ENCODE measurements at places on chromosomes 12 and 14.
A peak's percentile ranks its signal among the peaks of the same experiment; 100 is the strongest.

GRCh38 chr14:74648601-74649000 lies 36.6 kb upstream of the LTBP2 start:
- DNase-seq: no peak

DNA sequence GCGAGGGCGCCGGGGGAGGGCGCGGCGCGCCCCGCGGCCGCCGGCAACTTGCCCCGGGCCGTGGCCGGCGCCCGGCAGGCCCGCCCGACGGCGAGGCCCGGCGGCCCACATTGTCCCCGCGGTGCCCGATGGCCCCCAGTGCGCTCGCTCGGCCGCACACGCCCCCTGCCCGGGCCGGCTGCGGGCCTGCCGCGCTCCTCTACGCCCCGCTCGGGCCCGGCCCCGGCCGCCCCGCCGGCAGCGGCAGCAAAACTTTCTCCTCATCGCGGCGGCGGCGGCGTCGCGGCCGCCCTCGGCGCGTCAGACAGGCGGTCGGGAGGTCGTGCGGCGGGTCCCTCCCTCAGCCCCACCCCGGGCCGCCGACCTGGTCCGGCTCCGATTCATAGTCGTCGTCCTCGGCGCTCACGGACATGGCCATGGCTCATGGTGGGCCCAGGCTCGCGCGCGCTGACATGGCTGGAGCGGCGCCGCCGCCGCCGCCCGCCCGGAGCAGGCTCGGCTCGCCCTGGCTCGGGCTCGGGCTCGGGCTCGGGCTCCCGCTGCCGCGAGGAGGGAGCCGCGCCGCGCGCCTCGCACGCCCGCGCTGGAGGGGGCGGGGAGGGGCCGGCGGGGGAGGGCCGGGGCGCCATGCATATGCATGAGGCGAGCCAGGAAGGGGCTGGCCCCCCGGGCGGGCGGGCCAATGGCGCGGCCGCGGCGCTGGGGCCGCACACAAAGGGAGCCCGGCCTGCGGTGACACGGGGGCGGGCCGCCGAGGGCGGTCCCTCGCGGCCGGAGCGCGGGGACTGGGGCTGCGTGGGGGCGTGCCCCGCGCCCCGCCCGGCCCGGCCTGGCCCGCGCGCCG lies 67.1 kb downstream of the RNF34 start:
- peak; percentile 87 for DNase-seq

DNA sequence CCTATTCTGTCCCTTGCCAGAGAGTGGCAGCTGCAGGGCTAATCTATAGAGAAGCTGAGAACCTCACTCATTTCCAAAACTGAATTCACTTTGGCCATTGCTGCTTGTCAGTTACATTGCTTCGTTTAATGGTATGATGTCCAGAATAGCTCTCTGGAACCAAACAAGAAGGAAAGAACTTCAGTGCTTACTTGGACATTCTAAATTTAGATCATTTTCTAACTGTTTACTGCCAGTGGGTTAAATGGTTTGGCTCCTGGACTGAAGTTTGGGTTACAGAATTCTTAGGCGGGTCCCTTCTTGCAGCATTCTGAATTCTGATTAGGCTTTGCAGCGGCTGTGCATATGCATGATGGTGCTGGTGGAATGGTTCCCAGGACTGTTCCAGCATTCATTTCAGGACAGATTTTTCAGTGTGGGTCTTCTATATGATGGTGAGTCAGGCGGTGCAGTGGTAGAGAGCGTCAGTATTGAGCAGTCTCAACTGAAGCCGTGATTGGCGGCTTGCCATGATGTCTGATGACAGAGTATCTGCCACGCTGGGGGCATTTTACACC lies 148.7 kb downstream of the DYRK2 start:
- DNase-seq: no peak

- DNase-seq: no peak
Measured at GRCh38 chr12:52506858-52507715, 13.1 kb downstream of the KRT5 start.

DNA sequence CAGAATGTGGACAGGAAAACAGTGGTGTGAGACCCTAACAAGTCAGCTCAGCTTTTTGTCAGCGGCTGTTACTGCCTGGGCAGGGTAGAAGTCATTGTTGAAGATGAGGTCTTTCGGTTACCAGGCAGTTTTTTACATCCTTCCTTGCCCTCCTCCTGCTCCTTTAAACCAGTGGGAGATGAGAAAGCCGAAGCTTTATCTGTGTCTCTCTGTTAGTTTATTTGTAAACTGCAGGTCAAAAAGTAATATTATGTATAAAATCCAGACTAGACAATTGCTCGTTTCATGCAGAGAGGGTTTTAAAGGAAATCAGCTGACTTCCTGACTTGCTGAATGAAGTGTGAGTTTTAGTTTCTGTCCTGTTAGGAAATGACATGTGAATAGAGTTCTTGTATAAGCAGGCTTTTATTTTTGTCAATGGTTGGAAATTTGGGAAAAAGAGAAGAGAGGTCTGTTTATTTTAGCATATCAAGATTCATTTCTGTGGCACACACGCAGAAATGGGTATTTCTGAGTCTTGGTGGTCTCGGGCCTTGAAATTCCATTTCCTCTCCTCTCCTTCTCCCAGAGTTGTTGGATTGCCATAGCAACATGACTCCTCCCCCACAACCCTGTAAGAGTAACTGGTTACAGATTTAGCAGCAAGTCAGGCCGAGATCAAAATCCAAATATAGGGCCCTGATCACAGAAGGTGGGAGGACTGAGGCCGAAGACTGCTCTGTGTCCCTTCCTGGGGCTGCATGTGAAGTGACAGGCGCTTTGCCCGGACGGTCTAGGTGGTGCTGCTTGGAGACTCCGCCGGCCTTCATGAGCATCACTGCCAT lies 60.8 kb downstream of the SAMD4A start:
- peak; percentile 39 for DNase-seq

DNA sequence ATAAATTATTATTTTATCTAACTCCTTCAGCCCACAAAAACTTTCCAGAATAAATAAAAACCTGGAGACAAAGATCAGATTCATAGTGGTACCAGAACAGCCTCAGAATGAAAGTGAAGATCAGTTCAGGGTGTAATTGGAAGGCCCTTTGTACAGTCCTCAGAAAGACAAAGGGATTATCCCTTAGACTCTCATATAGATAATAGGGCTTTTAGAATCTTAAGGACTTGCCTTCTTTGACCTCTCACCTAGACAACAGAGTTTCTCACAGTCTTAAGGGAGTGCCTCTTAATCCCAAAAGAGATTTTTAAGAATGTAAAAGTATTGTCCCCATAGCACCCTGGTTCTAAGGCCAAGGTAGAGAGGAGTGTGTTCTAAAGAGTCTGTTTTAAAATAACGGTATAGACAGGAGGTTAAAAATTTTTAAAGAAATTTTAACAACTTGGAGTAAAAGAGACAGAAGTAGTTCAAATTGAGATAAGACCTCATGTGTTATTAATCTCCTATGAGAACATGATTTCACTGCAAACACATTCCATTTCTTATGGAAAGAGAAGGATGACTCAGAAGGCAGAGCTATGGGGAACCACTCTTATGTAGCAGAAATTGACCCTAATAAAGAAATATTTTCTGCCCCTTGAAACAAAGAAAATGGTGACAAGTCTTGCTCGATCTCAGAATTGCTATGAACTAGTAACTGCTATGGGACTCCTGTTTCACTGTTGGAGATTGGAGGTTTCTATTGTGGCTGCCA lies 24.2 kb upstream of the NOVA1 start:
- no peak for DNase-seq

DNA sequence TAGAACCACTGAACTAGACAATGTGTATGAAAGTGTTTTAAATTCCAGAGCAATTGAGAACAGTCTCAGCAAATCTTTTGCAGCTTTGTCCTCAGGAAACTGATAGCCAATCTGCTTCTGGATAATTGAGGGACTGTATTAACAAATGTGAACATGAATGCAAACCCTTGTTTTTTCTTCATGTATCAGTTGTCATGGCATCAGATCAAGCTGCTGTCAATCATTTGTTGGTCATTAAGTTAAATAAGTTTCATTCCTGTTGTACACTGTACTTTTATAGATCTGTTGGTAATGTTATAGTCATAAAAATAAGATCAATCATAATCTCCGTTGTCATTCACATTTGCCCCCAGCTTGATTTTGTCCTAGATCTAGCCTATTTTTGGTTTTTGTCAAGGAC lies 65.5 kb upstream of the RFX4 start:
- no peak for DNase-seq

GRCh38 chr12:50200552-50201273 lies 33.5 kb upstream of the CERS5 start:
- DNase-seq: no peak

DNA sequence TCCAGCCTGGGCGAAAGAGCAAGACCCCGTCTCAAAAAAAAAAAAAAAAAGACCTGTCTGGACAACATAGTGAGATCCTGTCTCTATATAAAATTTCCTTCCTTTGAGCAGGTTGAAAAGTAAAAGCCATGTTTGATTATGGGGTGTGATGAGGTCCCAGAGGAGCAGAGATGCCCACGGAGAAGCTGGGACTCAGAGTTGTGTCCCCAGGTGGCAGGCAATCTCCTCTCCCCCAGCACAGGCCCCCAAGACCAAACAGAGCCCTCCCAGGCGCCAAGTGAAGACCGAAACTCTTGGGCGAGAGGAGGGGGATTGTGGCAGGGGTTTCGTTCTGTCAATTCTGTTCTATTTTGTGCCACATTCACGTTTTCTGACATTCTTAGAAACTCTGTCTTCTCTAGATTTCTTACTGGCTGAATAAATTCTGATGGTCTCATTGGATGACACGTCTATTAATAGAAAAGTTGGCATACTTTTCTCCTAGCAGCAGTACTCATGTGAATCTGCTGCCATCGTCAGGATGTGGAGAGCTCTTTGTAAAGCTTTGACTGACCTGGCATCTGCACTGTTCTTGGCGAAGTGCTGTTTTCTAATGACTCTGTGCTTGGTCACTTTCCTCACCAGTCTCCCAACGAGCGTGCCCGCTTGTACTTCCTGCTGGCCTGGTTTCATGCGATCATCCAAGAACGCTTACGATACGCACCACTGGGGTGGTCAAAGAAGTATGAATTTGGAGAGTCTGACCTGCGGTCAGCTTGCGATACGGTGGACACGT lies 43.4 kb downstream of the HSP90AA1 start:
- DNase-seq: no peak

DNA sequence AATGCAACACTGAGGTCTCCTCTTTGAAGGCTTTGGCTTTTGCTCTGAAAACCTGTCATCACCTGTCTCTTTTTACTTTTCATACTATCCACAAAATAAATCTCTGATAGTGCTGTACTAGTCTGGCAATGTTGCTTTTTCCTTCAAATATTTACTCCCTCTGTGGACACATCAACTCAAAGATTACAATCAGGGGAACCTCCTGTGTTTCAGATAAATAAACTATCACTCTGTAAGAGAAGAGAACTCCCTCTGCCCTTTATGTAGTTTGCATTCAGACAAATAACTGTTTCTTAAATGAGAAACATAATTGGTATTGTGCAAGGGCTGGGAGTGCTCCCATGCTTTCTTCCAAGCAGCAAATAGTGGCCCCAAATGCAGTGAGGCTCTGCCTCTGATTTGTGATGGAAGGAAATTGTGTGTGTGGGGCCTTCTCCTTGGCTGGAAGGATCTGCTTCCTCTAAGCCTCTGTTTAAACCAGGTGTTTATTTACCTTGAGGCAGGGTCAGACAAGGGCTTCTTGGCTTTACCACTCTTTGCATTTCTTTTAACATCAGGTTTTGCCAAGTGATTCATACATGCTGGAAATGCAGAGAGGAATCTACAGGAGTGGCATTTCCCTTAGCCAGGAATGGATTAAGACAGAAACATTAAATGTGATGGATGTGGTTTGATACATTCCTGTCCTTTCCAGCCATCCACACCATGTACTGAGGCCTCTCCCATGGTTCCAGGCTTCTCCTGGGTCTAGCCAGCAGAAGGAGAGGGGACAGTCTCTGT lies 69.0 kb downstream of the AKAP6 start:
- no peak for DNase-seq

GRCh38 chr12:106170285-106170684 lies 31.5 kb upstream of the NUAK1 start:
- DNase-seq: no peak

- no peak for DNase-seq
Measured at GRCh38 chr14:92022036-92022435, 17.8 kb downstream of the TRIP11 start.

- no peak for DNase-seq
Measured at GRCh38 chr12:93223440-93224426, 154.0 kb upstream of the NUDT4 start.

DNA sequence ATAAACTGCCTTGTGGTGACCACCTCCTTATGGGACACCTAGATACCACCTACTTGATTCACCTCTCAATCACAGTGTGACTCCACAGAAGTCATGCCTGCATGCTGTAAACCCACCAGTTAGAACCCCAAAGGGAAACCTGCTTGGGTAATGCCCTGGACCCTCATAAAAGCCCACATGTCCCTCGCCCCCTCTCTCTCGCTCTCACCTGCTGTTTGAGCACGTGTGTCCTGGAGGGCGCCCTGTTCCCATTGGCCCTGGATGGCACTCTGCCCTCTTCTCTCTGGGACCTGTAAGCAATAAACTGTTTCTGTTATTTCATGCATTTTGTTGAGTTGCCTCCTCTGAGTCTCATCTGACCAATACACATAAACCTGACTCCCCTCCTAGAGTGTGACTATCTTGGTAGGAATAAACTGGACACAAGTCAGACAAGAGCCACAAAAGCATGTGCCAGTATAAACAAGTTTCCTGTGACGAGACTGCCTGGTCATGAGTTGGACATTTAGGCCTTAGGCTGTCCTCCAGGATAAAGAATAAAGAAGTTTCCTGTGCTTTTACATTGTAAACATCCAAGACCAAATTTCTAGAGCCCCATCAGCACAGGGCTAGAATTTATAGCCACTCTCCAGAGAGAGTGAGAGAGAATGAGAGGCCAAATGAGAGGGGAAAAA lies 8.6 kb downstream of the IFI27L2 start:
- no peak for DNase-seq

DNA sequence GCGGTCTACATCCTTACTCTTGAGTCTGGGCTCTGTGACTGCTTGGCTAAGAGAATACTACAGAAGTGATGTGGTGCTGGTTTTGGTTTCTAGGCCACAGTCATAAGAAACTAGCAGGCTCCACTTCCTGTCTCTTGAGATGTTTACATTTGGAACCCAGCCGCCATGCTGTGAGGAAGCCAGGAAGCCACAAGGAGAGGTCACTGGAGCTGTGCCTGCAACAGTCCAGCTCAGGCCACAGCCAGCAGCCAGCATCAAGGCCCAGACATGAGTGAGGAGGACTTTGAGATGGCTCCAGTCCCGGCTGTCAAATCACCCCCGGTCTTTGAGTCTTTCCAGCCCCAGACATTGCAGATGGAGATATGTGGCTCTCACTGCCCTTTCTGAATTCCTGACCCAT lies 12.9 kb upstream of the FAM181A start:
- peak; percentile 36 for DNase-seq

Data from stimulated activated naive CD8-positive, alpha-beta T cell treated with anti-CD3 and anti-CD28 coated beads, Interleukin-15, amount 100 ng/mL, for 72 hours (primary cell).